Smooth muscle cell of the brain vasculature (primary cell): ENCODE measurements at places on chromosomes 12 and 14.

DNA sequence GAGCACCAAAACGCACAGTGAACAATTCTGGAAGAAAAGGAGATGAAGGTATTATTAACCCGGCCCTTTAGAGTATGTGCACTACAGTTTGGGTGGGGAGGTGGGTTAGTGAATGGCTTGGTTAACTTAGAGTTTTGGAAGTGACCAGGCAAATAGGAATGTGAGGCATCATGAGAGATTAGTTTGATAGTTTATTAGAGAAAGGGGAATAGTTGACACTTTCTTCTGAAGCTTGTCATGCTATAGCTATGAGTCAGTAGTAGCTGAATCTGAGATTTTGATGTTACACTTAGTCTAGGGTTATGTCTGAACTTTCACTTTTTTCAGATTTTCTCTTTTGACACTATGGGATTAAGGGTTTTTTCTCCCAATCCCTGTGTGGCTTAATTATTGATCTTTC lies 567.2 kb downstream of the SNAPC1 start:
- DNase-seq = no peak

- no peak for DNase-seq
These were observed 30.9 kb upstream of the TUBA1C start for GRCh38 chr12:49233842-49234526.

- DNase-seq = no peak
These were observed 232.1 kb upstream of the CCDC196 start for GRCh38 chr14:66254038-66254437.

GRCh38 chr14:51811706-51812105 lies 48.7 kb upstream of the GNG2 start:
- no peak for DNase-seq

DNA sequence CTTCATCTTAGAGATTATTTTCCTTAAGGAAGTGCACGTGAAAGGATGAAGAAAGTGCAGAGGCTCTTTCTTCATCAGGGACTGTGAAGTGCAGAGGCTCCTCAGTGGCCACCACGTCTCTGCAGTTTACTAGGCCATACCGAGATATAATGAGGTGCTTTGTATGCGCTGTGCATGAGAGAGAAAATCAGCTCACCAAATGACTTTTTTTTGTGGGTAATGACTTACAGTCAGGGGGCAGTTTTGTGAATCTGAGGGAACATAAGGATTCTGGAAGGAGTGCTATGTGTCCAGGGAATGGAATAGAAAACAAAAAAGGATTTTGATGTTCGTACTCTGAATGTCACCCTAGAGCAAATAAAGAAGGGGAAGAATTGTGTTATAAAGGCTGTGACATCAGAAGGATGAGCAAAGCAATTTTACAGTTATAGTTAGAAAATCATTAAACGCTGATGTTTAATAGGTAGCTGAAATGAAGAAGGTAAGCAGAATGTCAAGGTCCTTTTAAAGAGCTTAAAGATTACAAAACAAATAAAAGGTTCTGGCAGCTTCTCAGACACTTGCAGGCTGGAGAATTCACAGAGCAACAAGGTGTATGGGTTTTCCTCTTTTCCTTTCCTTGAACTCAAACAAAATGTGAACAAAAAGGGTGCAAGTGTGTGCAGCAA lies 247.5 kb upstream of the NOVA1 start:
- DNase-seq = no peak

DNA sequence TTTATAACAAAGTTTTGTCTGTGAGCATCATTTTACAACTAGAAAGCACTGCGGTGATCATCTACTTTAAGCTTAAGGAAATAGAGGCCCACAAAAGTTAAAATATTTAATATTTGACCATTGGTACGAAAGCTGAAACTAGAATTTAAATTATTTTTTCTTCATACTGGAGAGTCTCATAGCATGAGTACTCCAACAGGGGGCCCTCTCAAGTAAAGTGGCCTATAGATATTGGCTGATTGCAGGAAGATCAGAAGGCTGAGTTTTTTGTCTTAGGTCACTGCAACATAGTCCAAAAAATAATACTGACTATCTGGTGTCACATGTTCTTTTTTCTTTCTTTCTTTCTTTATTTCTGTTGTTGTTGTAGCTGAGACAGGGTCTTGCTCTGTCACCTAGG lies 75.3 kb upstream of the ZDHHC17 start:
- DNase-seq = no peak

- no peak for DNase-seq
These were observed 362.7 kb upstream of the SFSWAP start for GRCh38 chr12:131348231-131348630.

DNA sequence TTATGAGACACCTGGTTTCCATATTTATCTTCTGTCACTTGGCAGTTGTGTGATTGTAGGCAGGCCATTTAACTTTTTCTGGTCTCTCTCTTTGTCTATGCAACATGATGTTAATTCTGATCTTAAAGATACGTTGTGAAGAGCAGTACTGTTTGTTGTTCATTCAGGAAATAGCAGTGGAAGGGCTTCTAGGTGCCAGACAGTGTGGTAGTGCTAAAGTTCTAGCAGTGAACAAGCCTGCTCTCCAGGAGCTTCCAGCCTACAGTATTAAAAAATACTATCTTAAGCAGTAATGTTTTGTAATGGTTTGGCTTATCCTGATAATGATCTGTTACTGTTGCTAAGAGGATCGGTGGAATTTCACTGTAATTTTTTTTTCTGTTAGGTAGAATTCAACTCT lies 15.2 kb downstream of the NAA30 start:
- DNase-seq = no peak

DNA sequence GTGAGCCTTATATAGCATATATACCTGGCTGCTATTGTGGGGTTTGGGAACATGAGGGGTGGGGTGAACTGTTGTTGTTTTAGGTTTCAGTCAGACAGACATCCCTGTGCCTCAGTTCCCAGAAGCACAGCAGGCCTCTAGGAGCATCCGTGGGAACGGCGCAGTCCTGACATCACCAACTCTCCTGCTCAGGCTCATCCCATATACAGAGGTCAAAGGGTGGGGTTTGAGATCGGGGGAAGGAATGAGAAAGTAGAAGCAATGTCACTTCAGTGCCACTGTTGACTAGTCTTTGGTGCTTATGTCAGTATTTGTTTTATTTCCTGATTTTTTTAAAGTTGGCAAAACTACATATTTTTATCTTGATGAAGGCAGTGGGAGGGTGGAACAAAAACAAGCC lies 43.1 kb upstream of the A2ML1 start:
- no peak for DNase-seq
